Stimulated activated CD4-positive, alpha-beta T cell treated with anti-CD3 and anti-CD28 coated beads, Interleukin-4, amount 100 ng/mL, for 4 hours (primary cell): ENCODE measurements at places on chromosomes 1 and 21.

GRCh38 chr1:28269529-28269928 lies 10.2 kb downstream of the SESN2 start:
- DNase-seq: no peak

DNA sequence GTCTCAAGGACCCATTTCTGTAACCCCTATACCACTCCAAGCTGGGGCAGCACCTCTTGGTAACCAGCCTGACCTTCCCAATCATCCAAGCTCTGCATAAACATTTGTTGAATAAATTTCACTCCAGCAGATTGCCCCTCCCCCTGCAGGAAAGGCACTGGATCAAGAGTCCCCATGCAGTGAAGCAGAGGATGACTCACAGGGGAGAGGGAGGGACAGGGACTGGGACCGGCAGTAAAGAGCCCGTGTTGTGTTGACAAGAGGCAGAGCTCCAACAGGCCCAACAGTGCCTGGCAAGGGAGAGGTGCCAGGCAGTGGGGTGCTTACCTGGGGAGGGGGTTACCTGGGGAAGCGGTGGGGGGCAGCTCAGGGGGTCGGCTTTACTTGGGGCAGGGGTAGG lies 32.3 kb downstream of the SLC9A1 start:
- DNase-seq: no peak

DNA sequence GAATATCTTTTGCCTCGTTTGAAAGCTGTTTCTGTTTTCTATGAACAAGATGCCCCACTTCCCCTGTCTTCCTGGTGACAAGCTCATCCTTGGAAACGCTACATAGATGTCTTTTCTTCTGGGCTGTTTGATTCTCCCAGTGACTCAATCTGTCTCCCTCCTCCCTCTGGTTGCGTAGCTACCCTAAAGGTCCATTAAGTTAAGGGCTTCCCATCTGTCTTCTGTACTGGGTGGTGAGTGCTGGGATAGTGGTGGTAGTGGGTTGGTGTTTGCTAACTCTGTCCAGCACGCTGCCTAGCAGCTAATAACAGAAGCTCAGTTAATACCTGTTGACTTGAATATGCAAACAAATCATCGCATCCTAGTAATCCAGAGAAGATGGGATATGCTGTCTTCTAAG lies 50.2 kb upstream of the GCLM start:
- DNase-seq: no peak

DNA sequence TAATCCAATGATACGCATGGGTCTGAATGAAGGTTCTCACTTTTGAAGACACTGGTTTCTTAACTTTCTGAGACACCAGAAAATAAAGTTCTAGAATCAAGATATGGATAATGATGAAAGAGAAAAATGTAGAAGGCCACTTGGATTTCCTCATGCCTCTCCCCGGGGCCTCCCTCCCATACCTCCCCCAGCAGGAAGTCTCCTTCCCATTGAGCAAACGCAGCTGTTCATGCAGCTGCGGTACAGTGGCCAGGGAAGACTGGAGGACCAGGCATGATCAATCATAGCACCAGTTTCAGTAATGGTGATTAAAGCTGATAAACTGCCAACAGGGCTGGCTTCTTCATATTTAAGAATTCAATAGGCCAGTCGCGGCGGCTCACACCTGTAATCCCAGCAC lies 10.9 kb upstream of the UBR4 start:
- DNase-seq: no peak

DNA sequence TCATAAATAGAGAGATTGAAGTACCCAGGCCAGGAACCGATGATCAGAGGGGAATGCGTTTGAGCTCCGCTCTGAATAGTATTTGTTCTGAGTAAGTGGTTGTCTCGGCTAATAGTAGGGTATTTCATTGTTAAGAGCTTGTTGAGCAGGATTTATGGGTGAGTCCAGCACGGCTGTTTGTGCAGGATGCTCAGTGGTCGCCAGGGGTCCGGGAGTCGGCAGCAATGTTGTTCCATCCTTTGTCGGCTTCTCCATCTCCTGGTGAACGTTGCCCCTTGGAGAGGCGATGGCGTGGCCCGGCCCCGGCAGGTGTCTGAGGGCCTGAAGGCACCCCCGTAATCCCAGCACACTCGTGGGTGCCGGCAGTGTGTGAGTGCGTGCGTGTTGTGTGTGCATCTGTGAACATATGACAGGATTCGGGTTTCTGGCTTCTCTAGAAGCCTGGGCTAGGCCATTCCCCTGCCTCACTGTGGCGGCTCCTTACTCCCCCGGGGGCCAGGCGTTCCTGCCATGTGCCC lies 160.8 kb upstream of the ARHGEF16 start:
- no peak for DNase-seq

GRCh38 chr1:208270651-208271141 lies 26.5 kb upstream of the PLXNA2 start:
- DNase-seq: no peak

DNA sequence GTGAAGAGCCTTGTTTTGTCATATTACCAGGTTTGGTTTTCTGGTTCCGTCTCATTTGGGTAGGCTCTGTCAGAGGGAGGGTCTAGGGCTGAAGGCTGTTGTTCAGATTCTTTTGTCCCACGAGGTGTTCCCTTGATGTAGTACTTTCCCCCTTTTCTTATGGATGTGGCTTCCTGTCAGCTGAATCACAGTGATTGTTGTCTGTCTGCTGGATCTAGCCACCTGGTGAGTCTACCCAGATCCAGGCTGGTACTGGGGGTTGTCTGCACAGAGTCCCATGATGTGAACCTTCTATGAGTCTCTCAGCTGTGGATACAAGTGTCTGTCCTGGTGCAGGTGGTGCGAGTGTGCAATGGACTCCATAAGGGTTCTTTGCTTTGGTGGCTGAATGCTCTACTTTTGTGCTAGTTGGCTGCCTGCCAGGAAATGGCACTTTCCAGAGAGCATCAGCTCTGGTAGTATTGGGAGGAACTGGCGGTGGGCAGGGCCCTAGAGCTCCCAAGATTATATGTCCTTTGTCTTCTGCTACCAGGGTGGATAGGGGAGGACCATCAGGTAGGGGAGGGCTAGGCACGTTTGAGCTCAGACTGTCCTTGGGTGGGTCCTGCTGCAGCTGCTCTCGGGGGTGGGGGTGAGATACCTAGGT lies 246.0 kb downstream of the RYR2 start:
- DNase-seq: no peak

- no peak for DNase-seq
Measured at GRCh38 chr1:221303623-221304022, 424.4 kb downstream of the HLX start.

GRCh38 chr1:200351826-200352549 lies 57.8 kb downstream of the ZNF281 start:
- no peak for DNase-seq

- DNase-seq: no peak
Measured at GRCh38 chr1:240441669-240442068, 170.3 kb downstream of the GREM2 start.

- DNase-seq: no peak
Measured at GRCh38 chr1:219797009-219797408, 131.3 kb downstream of the SLC30A10 start.
